ENCODE measurements at places on chromosomes 3 and 15.

- DNase-seq: no peak
These were observed 627.0 kb upstream of the TBL1XR1 start for GRCh38 chr3:177824190-177824786.

DNA sequence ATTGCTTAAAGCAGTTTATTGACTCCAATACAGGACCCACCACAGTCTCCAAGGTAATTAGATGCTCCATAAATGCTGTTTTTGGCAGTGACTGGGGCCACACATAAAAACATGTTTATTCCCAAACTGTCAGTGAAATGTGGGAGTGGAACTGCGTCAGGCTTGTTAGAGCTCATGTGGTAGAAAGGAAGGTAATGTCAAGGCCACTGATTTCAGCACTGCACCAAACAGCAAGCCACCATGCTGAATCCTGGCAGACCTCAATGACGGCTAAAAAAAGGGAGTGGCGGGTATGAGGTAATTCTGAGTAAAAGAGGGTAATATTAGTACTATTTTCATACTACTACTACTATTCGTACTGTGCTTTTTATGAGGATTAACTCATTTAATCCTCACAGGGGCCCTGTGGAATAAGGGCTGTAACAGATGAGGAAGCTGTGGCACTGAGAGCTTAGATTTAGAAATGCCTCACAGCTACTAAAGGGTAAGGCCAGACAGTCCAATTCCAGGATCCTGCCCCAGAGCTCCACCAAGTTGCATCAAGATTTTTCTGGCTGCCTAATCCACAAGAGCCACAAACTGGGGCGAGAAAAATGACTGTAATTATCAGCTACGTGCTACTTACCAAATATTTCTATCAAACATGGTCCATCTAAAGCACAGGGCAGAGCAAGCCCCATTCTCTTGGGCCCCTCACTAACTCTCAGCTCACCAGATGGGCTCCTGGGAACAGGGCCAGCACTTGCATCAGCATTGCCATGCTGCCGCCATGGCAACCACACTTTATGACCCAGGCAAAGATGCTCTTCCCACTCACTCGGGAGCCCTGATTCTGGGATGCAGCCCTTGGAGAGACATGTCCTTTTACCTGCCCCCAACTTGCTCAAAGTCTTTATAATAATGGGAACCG, 83.6 kb upstream of the SPATA12 start:
- no peak for DNase-seq

DNA sequence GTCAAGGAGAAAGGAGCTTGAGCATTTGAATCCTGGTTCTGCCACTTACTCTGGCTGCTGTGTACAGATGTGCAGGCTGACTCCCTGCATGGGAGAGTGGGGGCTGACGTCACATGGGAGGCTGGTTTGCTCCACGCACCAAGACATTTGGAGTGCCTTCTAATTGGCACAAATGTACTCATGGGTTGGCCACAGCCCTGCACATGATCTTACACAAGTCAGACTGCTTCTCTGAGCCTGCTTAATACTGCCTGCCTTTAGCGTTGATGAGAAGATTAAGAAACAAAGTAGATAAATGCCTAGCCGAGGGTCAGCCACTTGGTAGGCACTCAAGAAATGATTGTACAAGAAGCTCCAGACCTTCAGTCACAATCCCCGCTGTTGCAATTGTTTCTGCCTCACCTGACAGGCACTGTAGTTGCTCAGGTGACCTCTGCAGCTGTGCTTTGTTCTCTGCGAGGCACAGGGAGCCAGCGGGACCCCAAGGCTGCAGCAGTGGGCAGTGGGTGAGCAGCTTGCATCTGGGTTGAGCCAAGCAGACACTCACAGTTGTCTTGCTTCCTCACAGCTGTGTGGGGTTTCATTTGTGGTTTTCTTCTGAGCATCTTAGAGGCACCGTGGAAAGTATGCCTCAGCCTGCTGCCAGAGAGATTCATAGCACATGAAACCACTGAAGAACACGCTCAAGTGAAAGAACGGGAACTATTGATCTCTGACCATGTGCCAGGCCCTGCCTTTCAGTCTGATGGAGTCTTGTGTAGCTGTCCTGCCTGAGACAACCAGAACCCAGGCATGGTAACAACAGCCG, 33.1 kb downstream of the GRK7 start:
- DNase-seq: no peak

DNA sequence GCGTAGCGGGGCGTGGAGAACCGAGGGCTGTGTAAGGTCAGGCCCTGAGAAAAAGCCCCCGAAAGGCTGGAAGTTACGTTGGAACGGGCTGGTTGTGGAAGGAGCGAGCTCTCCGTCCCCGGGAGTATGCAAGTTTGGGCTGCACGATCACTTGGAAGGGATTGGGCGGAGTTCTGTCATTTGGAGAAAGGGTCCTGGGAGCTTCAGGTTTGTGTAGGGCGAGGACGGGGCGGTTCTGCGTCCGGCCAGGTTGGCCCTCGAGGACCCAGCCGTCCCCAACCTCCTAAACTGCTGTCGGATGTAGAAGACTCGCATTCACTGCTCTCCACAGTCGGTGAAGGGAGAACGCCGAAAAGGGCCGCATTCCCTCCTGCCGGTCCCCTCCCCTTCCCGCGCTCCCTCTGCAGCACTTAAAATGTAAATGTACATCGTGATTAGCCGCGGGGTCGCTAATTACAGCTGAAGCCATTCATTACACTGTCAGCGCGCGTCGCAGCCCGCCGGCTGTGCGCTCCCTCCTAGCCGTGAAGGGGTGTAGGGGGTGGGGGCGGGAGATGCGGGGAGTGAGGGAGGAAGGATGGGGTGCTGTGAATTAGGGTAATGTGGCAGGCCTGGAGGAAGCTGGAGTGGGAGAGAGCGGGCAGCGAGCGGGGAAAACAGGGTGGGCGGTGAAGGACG, 2.5 kb upstream of the RPP25 start:
- DNase-seq: no peak

DNA sequence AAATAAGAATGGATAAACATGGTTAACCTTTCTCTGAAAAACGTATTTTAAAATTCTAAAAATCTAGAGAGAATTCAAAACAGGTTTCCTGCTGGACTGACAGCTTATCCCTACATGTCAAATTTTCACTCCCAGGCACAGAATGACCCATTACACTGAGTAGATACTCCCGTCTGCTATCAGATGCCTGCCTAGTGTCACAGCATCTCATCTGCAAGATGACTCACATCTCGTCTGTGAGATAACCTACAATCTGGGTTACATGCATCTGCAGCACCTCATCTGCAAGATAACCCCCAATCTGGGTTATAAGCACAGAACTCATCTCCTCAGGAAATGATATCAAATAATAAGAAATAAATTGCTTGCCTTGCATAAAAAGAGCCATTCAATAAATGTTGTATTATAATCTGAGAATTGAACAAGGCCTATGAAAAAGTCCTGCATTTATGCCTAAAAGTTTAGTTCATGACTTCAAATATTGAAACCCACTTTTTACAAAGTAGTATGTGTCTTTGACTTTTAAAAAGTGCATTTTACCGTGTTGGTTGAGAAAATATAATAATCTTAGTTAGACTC, 188.3 kb upstream of the THBS1 start:
- DNase-seq: no peak

DNA sequence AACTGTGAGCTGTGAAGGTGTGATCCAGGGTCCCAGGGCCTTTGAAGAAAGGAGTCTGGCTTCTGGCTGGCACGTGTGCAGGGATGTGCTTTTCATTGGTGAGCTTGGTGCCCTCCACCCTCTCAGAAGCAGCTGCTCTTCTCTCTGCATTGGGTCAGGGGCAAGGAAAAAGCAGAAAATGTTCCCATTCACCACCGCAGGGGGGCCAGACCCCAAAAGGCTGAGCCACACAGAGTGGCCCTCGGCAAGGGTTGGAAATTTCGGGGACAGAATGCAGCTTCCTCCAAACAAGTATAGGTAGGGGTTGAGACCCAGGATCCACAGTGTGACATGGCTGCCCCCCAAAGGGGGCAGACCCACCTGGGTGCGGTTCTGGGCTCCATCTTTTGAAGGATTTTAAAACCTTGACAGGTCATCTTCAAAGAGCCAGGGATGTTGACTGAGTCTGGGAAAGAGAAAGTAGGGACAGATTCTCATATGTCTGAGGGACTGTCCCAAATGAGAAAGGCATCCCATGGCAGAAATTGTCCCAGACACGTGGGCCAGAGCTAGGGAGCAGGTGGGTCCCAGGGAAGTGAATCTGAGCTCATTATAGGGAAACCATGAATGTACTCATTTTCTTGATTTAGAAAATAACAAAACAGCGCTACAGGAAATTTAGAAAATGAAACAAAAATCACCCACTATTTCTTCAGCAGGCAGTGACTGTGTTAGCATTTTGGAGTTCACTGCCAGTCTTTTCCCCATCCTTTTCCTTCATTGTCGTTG, 2.7 kb downstream of the CSK start:
- DNase-seq: no peak

- no peak for DNase-seq
These were observed 620.4 kb upstream of the NR2F2 start for GRCh38 chr15:95709959-95710695.

GRCh38 chr3:15805756-15806266, 8.0 kb upstream of the ANKRD28 start:
- DNase-seq: no peak

DNA sequence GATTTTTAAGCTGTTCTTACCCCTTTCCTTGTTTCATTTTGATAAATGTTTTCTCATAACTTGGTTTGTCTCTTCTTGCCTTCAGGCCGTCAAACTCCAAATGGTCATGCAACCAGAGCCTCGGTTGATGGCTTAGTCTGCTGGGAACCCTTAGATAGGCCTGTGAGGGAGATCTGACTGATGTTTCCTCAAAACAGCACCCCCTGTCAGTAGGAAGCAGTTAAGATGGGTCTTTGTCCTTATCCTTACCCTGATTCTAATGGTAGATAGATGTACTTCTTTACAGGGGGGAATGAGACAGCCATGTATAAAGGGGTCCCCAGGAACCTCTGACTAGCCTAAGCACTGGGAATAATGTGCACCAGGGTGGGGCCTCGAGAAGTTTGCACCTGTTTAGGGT, 16.3 kb upstream of the OR5H1 start:
- no peak for DNase-seq

- DNase-seq: no peak
These were observed 329.3 kb downstream of the TBL1XR1 start for GRCh38 chr3:176867681-176868663.

DNA sequence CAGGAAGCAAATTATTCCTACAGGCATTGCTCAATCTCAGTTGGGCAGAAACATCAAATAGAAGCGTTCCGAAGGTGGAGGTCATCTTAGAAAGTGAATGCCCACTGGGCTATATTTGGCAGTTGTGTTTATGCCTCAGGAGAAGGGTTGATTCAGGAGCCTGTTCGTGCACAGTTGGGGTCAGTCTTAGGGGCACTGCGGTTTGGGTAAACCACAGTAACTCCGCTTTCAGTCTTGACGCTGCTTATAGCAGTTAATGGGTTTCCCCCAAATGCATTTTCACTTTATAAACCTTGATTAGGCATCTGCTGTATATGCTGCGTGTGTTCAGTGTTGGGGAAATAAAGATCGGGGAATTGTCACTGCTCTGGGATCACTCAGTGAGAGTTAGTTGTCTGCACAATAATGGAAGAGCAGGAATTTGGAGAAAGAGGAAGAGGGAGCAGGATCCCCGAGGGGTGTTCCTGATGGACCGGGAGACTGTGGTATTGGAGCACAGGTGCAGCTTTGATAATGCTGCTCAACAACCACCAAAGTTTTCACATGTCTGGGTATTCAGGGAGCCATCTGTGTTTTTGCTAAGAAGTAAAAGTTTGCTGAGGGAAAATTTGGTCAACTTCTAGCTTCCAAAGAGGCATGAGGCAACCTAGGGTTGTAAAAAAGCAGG, 124.3 kb upstream of the EIF1B start:
- no peak for DNase-seq

- no peak for DNase-seq
These were observed 248.4 kb downstream of the CDIN1 start for GRCh38 chr15:36827824-36828223.

DNA sequence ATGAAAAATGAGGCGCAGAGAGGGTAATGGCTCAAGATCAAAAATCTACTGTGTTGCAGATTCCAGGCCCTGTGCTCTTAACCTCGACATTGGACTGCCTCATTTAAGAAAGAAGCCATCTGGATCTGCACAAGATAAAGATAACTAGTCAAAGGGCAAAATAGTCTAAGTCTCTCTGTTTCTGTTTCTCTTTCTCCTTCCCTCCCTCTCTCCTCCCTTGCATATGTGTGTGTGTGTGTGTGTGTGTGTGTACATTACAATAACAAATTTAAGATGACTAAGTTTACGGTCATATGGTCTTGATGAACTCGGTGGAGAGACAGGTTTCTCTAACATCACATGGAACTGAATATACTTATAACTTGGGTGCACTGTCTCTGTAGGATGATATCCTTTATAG, 69.2 kb downstream of the MEIS2 start:
- no peak for DNase-seq

- DNase-seq: no peak
These were observed 36.0 kb downstream of the MNS1 start for GRCh38 chr15:56428821-56429458.

DNA sequence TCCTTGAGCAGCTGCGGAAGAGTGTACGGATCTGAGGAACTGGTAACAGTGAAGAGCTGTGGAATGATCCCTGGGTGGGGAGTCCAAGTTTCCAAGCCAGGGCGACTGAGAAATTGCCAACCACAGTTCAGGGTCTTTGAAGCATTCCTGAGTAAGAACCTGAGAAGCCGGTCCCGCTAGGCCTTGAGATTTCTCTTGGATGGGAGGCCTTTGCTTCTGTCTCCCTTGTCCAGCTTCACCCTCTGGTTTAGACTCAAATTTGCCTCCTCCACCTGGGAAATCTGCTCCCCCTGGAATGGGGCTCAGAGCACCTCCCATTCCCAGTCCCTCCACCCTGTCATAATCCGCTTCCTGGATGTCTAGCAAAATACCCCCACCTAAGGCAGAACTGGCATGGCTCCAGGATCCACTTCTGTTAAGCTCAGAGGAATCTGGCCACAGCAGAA, 127.7 kb upstream of the DLG1 start:
- no peak for DNase-seq

- DNase-seq: no peak
These were observed 50.6 kb downstream of the MGLL start for GRCh38 chr3:127771746-127772145.

- DNase-seq: no peak
These were observed 137.9 kb downstream of the NEO1 start for GRCh38 chr15:73190189-73190601.

GRCh38 chr3:31004025-31004678, 109.7 kb upstream of the GADL1 start:
- peak; percentile 19 for DNase-seq

- no peak for DNase-seq
These were observed 16.0 kb downstream of the SIAH2 start for GRCh38 chr3:150746791-150747590.

- DNase-seq: no peak
These were observed 18.4 kb downstream of the WNT7A start for GRCh38 chr3:13861461-13861860.

GRCh38 chr3:48215466-48215865, 7.8 kb upstream of the CAMP start:
- DNase-seq: no peak
